Esophagus muscularis mucosa (tissue), 4 donors: ENCODE measurements at places on chromosomes 2 and 18. TPM values are rescaled to one million over a fixed set of nuclear protein-coding genes. Genes with fewer than 3 reads are reported as not detected.
A peak's percentile ranks its signal among the peaks of the same experiment; 100 is the strongest.

- no peak for DNase-seq
Measured at GRCh38 chr2:46290078-46290477, 7.1 kb upstream of the EPAS1 start.

Gene FHL2
- total RNA-seq: 90.8 TPM

DNA sequence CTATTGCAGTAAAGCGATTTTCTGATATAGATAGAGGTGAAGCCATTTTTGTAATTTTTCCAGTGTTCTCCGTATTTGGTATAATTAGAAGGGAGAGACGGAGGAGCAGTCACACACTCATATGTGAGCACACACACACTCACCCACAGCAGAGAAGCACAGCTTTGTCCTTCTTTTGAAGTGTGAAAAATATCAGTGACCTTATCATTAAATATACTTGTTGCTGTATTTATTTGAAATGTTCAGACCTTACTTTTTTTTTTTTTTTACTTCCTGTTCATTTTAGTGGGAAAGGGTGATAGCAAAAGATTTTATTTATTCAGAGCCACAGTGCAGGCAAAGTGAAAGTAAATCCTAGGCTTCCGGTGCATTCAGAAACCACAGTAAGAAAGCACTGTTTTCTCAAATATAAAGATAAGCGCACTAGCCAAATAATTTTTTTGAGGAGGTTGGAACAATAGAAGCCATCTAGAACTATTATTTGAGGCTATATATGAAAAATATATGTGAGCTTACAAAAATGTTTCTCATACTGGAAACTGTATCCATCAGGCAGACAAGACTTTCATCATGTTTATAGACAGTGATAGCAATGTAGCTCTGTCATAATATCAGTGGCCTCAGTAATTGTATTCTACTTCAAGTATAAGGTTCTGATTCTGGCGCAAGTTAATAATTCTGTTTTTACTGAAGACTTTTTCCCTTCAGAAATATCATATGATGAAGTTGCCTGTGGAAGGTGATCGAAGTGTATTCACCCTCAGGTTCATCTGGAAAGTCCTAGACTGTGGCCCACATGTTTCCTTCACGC, 37.2 kb downstream of the TSHZ1 start:
- no peak for DNase-seq

DNA sequence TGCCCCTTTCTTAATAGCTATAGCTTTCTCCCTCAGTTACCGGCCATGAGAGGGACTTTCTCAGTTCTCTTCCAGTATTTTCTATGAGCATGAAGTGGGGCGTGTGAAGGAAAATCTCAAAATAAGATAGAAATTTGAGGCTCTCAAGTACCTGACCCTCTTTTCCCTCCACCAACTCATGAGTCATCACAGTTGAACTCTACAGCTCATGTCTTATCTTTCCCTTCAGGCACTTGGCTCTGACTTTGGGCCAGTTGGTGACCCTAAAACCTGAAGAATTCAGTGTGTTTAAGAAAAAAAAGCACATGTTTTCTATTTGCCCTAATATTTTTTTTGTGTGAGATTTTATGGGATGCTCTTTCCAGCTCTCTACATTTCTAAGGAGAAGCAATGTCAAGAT, 896.7 kb upstream of the ZEB2 start:
- no peak for DNase-seq

- no peak for DNase-seq
Measured at GRCh38 chr2:225806105-225806504, 406.6 kb downstream of the NYAP2 start.

DNA sequence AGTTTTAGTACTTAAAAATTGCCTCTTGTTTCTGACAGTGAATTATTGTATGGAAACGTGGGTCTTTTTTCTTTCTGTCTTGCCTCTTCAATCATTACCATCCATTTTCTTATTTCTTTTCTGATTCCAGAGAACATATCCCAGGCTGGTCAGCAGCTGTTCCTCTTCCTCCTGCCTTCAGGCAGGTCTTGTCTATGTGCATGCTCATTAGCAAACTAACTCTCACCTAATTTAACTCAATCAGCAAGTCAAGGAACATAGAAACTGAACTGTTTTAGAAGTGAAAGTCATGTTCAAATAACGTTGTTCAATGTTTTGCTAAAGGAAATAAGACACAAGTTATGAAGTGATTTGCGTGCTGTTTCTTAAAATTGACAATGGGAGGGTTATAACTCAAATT, 241.5 kb downstream of the PTGR3 start:
- no peak for DNase-seq

DNA sequence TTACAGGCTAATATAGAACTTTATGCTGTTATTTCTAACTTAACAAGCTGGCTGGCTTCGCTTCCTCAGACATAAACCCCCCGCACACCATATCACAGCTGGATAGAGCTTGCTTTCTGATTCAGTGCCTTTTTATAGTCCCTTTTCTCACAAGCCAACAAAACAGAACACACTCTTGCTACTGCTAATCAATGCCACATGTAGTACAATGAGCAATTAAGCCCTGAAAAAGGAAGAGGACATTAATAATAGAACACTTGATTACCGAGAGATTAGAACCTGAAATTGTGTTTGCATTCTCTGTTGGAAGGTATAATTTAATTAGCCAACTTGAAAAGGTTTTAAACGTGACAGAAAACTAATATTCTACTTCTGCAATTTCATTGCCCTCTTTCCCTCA, 267.7 kb upstream of the CYRIA start:
- no peak for DNase-seq

Gene POTEJ
- total RNA-seq: not detected

DNA sequence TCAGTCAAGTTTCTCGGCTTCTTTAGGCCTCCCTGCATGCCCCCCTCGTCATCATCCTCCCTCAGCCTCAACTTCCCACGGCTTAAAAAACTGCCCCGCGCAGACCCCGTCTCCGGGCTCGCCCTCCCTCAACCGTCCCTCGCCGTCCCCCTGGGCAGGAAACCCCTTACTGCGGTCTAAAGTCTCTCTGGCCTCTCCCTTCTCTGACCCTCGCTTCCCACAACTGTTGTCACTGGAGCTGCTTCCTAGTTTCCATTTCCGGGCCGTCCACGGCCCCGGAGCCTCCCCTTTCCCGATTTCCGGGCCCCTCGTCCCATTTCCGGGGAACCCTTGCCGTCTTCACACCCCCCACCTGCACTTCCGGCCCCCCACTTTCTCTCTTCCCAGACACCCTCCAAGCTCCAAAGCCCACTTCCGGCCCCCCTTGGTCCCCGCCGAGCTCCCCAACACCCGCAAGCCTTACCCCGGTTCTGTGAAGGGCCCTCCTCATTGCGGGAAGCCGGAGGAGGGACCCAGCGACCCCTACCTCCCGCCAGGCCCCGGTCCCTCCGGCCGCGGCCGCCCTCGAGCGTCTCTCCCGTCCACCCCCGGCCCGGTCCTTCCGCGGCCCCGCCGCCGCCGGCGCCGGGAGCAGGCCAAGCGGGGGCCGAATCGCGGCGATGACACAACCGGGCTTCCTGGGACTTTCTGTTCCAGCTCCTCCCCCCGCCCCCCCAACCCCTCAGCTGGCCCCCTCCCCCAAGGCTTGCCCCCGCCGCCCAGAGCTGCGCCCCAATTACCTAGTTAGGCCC, 513 bp downstream of the TRIP12 start:
- peak; percentile 93 for DNase-seq

GRCh38 chr18:35564795-35565453, 16.6 kb upstream of the GALNT1 start:
- no peak for DNase-seq

GRCh38 chr18:80197528-80197927, 49.8 kb downstream of the PARD6G start:
- DNase-seq: peak; percentile 50

Gene C2orf80
- not detected for total RNA-seq

- no peak for DNase-seq
Measured at GRCh38 chr2:12513339-12513738, 203.4 kb upstream of the TRIB2 start.

Gene ILKAP
- total RNA-seq: 27.3 TPM

DNA sequence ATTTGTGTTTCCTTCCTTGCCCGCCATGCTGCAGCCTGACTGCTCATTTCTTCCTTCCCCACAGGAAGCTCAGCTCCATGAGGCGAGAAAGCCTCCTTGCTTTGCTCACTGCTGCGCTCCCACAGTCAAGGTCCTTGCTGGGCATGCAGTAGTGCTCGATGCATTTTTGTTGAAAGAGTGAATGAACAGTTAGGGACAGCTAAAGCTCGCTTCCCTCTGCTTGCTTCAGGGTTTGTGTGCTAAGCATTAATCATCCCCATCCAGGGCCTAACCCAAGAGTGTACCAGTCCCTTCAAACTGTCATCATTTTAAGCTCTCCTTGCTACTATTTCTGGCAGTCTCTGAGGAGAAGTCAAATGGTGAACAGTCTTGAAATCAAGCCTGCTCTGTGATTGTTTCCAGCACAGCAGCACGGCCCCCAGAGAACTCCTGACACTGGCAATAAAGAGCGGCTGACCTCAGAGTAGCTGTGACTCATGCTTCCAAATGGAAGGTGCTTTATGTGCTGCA, 171.7 kb upstream of the SOX11 start:
- DNase-seq: no peak
